ENCODE measurements at places on chromosomes 12 and 14. TPM values are rescaled to one million over a fixed set of nuclear protein-coding genes. Genes with fewer than 3 reads are reported as not detected.

DNA sequence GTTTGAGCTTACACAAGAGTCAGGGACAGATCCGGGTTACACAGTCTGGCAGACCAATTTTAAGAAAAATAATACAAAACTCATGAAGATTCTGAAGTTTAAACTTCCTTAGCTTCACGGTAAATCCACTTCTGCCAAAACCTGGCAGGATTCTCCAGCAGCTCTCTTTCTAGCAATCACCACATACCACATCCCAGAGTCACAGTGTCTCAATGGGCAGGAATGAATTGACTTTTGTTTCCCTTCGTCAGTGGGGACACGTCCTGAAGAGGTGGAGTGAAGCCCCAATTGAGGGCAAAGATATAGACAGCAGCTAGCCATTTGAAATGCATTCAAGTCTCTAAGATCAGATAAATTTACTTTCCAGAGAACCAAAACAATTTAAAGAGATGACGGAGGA lies 117.1 kb upstream of the ARHGAP5 start:
- no peak for DNase-seq

- no peak for DNase-seq
These were observed 123.5 kb upstream of the DYRK2 start for GRCh38 chr12:67524861-67525616.

- DNase-seq: peak; percentile 39
These were observed 235.5 kb downstream of the NELL2 start for GRCh38 chr12:44640427-44641190.

DNA sequence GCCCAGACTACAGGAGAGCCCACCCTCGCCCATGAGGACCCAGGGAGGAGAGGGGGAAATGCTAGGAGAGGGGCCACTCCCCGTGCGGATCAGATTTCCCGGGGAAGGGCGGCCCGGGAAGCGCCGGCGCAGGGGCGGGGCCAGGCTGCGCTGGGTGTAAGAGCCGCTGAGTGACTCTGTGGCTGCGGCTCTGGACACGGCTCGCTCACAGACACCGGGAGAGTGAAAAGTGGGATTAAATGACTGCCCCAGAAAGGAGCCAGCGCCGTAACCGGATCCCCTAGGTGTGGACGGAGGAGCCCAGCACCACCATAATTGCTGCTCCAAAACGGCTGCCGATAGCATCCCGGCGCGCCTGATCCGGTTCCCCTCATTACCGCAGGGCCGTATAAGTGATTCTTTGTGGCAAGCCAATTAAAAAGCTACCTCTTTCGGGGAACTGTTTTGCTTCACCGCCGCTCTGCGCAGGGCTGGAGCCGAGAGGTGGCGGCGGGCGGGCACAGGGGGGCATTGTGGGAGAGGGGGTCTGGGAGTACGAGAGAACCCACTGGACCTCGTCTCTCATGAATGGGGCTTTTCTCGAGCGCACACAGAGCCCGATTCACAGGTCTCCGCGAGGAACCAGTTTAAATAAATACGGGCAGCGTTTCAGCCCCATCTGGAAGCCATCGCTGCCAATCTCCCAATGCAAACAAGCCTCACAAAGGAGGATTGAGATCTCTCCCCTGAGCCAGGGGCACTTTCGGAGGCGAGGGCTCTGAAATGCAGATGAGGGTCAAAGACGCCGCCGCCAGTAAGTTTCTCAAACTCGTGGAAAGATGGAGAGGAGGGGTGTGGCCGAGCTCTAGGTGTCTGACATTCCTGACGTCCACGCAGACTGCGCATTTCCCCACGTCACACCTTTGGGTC lies 2.5 kb downstream of the COL2A1 start:
- no peak for DNase-seq

The CCDC184 gene
- polyA plus RNA-seq: not detected

The PRKD1 gene
- 22.2 TPM for polyA plus RNA-seq

The SOX5 gene
- 28.0 TPM for polyA plus RNA-seq

The MEG3 gene
- polyA plus RNA-seq: 300 TPM

The TOX4 gene
- 66.5 TPM for polyA plus RNA-seq

The KCNK10 gene
- polyA plus RNA-seq: 0.16 TPM

The PTHLH gene
- 4.8 TPM for polyA plus RNA-seq

The TSHR gene
- 0.31 TPM for polyA plus RNA-seq
